NCI-H1694 treated with DMSO at 0.1 percent for 48 hours (cell line): ENCODE measurements at places on chromosomes 4 and X.

- DNase-seq: no peak
Measured at GRCh38 chr4:26434030-26434639, 56.1 kb downstream of the CCKAR start.

GRCh38 chr4:113960684-113961321 lies 18.6 kb downstream of the ARSJ start:
- no peak for DNase-seq

DNA sequence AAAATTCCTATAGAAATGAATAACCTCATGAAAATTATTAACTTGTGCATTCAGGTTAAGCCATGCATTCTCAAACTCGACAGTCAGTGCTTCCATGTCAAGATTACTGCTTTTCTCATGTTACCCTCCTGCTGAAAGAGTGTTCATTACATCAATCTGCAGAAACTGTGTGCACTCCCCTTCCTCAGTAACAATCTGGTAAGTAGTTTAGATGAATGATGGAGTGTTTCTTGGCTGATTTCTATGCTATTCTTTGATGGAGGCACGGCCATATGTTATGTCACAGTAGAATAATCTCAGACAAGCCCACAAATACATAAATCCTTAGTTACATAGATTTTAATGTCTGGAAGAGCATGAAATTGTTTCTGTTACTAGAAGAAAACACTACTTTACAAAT lies 193.3 kb upstream of the FAM47A start:
- no peak for DNase-seq

- DNase-seq: no peak
Measured at GRCh38 chrX:49675075-49675719, 20.6 kb downstream of the PAGE1 start.

- no peak for DNase-seq
Measured at GRCh38 chrX:13198056-13198761, 121.6 kb downstream of the ATXN3L start.

DNA sequence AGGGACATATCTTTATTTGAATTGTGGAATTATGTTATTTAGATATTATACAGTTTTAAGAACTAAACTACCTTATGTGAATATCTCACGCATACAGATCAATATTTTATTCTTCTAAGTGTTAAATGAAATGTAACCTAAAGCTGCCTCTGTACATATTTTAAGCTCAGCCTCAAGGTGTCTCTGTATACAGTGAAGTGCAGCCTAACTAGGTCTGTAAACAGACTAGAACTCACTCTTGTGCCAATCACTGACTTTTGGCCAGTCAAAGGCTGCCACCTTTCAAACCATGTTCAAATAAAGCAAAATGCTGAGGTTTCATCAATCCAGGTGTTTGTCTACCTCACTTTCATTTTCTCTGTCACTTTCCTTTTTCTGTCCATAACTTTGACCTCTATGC lies 1074.5 kb upstream of the PRKX start:
- DNase-seq: no peak

GRCh38 chr4:107714256-107714655 lies 5.8 kb downstream of the PAPSS1 start:
- no peak for DNase-seq

DNA sequence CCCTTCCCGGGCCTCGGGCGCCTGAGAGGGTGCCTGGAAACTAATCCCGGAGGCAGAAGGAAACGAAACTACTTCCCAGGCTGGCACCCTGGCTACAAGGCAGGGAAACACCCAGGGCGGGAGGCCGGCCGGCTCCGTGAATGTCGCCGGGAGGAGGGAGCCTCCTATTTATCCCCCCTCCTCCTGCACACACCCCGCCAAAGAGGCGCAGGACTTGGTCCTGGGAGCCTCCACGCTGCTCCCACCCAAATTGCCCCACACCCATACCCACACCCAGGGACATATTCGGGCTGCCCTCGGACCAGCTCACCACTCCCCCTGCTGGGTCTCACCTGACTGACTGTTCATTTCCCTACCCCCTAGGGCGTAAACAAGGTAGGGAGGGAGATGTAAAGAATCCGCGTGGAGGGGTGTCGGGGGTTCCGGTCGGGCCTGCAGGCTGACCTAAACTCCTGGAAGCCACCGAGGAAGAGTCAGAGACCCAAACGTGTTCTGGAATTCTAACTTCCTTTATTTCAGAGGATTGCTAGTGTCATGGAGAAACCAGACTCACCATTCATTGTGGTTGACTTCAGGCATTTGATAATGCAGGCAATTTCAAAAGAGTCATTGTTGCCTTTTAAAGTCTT lies at the start of gene BTC:
Gene BTC (minus strand): TSS at position 142 of the 629 bp plus-strand sequence. CDS start 198 bp downstream, outside the sequence.
- no peak for DNase-seq

DNA sequence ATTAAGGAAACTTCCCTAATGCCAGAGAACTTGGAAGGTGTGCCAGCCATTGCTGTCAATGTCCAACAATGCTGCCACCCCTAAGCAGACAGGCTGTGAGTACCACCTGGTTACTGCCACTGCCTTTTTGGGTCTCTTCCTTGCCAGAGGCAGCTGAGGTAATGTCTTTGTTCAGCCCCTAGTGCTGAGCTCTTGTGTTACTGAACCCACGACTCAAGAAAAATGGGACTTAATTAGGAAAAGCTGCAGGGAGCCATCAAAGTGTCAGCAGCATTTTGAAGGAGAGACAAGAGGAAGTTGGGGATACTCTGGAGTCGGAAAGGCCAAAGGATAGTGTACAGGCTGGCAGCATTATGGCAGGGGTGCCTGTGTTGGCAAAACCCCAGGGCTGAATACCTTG lies 283.7 kb downstream of the AFF2 start:
- DNase-seq: no peak

- no peak for DNase-seq
Measured at GRCh38 chrX:10648614-10649013, 28.2 kb upstream of the MID1 start.

- DNase-seq: no peak
Measured at GRCh38 chr4:18022572-18023050, 1.1 kb upstream of the LCORL start.

- no peak for DNase-seq
Measured at GRCh38 chr4:125070861-125071260, 243.9 kb upstream of the FAT4 start.

- DNase-seq: no peak
Measured at GRCh38 chrX:46904626-46905025, 7.6 kb upstream of the JADE3 start.

GRCh38 chr4:47466056-47466785 lies 2.7 kb upstream of the COMMD8 start:
- DNase-seq: no peak

DNA sequence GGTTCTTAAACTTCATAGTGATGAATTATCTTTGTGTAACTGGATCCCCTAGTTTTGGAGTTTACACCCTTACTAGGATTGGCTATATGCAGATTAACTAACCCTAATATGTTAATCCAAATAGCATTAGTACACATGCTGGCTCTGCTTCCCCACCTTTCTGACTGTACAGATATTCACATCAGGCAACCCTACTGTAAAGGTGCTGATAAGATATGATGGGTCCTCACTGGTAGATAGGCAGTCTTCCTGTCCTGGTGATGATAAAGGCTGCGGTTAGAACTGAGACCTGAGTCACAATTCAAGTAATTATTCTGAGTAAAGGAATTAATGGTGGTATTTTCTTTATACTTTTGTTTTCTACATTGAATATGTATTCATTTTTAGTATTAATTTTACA lies 118.6 kb downstream of the COL4A5 start:
- no peak for DNase-seq

DNA sequence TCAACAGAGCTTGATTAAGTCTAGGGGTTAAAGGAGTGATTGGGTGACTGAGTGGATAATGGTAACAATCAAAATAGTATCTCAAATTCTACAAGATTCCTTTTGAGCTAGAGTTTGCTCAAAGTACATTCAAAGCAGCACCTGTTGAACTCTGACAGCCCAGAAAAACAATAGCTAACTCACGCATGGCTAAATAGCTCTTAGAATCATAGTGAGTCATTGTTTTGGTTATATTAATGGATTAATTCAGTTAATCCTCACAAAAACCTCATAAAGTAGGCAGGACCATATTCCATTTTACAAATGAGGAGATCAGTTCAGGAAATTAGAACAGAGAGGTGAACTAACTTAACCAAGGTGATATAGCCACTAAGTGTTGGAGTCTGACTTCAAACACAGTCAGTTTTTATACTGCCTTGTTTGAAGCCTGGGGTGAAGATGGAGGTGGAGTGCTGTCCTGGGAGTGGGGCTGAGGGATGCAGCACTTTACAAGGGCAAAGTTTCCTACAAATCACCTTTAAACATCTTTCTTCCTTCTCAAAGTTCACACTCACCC lies 35.9 kb upstream of the PPM1K start:
- DNase-seq: no peak

GRCh38 chrX:24741330-24741729 lies 47.6 kb downstream of the POLA1 start:
- no peak for DNase-seq

DNA sequence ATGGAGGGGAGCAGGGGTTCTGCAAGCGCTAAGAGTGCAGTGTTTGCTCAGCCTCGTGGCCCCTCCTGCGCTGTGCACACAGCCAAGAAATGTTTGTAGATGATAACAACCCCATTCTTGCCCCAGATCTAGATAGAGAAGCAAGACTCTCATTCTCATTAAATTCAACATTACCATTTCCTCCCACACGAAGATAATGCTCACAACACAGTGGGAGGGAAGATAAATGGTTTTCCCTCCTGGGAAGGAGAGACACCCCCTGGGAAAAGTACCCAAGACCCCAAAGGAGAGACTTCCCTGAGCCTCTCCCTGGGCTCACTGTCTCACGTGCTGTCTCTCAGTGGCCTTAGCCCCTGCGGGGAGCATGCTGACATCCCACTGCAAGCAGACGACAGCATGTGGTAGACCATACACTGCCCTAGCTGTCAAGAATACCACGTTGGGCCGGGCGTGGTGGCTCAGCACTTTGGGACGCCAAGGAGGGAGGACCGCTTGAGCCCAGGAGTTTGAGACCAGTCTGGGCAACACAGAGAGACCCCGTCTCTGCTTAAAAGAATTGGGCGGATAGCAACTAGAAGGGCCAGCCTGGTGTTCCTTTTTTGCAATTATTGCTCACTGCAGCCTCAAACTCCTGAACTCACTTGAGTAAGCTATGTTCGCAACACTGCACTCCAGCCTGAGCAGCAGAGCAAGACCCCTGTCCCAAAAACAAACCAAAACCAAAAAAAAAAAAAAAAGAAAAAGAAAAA lies 34.9 kb upstream of the IQSEC2 start:
- DNase-seq: no peak

GRCh38 chr4:31146366-31146765 lies 426.2 kb downstream of the PCDH7 start:
- DNase-seq: no peak

GRCh38 chr4:116244771-116245170 lies 840.6 kb downstream of the TRAM1L1 start:
- DNase-seq: no peak

- no peak for DNase-seq
Measured at GRCh38 chr4:173345648-173346047, 11.5 kb upstream of the HMGB2 start.

DNA sequence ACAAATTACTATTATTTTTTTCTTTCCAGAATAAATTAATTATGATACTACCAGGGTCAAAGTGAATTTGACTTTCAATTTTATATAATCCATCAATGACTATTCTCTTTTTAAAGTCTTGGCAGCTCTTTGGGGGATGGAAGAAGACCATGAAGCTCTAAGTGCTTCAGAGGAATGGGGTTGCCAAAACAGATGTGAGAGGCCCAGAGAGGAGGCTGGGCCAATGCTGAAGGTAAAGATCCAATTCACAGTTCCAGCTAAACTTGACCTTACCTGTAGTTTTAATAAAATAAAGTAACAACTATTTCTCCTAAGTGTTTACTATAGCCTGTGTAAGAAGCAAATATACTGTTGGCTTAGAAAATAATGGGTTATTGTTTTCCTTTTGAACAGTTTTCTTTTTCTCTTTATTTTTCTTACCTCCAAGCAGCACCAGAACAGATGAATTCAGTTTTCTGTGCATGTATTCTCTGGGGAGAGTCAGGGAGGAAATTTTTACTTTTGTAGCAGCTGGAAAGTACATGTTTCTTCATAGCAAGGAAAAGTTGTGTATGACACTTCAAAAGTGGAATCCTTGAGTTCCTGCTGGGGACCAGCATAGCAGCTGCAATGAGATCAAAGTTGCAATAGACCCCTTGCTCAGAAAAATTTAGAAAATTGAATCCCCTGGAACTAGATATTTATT lies 104.9 kb downstream of the CEP44 start:
- no peak for DNase-seq

- DNase-seq: no peak
Measured at GRCh38 chr4:119523399-119523798, 105.2 kb downstream of the PDE5A start.

GRCh38 chr4:165971933-165972332 lies 98.9 kb downstream of the TLL1 start:
- DNase-seq: no peak

GRCh38 chr4:183468210-183469095 lies 24.0 kb downstream of the CDKN2AIP start:
- no peak for DNase-seq

- DNase-seq: no peak
Measured at GRCh38 chr4:60344908-60345307, 855.2 kb upstream of the ADGRL3 start.

DNA sequence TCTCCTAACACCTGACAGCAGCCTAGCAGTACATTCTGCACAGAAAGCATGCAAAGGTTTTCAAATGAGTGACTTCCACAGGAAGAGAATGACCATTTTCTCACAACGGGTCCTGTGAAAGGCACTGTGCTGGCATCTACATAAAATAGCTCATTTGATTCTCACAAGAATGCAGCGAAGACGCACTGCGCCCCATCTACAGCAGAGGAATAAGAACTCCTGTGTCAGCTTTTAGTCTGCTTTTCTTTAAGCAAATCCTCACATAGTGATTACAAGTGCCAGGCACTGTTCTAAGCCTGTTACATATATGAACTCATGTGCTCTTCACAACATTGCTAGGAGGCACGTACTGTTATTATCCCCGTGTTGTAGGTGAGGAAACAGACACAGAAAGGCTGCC lies 62.5 kb downstream of the AFAP1 start:
- DNase-seq: no peak

DNA sequence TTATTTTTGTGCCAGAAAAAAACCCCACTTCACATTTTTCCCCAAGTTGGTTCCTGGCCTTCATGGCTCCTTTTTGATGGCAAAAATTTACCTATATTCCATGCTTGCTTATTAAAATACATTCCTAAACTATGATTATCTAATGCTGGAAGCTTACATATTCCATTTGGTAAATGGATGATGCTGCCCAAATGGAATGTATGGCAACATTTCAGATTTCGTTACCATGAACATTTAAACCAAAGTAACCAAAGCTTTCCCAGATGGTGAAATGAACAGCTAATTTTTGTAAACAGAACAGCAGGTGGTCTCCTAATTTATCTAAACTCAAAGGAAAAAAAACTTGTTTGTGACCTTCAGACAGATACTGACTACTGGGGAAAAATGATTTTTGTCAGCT lies 110.8 kb upstream of the TEX13A start:
- no peak for DNase-seq

DNA sequence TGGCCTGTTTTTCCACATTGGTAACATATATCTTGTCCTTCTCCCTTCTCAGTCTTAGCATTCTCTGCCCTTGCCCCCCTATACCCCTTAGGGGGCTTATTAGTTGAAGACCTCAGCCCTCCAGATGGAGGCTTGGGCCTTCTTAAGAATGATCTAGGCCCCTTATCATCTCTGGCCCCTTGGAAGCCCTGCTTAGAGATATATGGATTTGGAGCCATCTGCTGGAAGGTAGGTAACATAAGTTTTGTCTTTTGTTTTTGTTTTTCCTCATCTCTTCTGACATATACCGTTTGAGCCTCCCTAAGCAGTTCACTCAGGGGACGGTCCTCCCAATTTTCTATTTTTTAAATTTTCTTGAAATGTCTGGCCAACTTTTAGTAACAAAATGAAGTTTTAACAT lies 48.3 kb upstream of the NAP1L2 start:
- peak; percentile 11 for DNase-seq

GRCh38 chrX:108396188-108396891 lies 41.9 kb downstream of the COL4A6 start:
- no peak for DNase-seq
